ENCODE measurements at places on chromosomes 16 and 17.

DNA sequence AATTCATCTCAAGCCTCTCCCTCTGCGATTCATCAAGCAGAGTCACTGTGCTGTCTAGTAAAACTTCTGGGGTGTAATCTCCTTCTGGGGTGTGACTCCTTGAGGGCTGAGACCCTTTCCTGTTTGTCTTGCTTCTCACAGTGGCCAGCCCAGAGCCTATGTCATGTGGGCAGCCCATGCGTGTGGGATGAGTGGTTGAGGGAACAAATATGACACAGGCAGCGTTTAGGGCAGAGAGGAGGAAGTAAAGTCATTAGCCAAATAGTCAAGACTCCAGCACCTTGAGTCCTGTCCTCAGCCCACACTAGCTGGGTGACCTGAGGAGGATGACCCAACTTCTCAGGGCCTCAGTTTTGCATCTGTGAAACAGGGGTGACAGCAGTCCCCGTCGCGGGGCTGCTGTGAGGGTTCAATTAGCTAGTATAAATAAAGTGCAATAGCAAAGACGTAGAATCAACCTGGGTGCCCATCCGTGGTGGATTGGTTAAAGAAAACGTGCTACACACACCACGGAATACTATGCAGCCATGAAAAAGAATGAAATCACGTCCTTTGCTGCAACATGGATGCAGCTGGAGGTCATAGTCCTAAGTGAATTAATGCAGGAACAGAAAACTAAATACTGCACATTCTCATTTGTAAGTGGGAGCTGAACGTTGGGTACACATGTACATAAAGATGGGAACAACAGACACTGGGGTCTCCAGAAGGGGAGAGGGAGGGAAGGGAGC is 4.5 kb upstream of the ITGAX start:
- no peak for DNase-seq

DNA sequence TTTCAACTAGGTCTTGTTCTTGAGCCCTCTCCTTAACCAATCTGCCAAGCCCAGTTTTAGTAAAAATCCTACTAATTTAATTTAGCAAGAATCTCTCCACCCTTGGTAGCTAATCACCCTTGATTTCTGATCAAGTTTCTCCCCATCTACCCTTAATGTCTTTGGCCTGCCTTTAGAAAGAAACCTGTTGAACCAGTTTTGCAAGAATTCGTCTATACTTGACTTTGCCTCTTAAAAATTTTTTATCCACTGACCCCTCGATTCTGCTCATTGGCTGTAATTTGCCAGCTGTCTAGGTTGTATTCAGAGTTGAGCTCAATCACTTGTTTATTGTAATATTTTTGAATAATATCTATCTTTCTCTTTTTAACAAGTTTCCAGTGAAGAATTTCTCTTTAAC is 1138.5 kb downstream of the CDH11 start:
- no peak for DNase-seq

GRCh38 chr17:8818654-8819330 is 19.6 kb upstream of the MFSD6L start:
- DNase-seq: no peak

DNA sequence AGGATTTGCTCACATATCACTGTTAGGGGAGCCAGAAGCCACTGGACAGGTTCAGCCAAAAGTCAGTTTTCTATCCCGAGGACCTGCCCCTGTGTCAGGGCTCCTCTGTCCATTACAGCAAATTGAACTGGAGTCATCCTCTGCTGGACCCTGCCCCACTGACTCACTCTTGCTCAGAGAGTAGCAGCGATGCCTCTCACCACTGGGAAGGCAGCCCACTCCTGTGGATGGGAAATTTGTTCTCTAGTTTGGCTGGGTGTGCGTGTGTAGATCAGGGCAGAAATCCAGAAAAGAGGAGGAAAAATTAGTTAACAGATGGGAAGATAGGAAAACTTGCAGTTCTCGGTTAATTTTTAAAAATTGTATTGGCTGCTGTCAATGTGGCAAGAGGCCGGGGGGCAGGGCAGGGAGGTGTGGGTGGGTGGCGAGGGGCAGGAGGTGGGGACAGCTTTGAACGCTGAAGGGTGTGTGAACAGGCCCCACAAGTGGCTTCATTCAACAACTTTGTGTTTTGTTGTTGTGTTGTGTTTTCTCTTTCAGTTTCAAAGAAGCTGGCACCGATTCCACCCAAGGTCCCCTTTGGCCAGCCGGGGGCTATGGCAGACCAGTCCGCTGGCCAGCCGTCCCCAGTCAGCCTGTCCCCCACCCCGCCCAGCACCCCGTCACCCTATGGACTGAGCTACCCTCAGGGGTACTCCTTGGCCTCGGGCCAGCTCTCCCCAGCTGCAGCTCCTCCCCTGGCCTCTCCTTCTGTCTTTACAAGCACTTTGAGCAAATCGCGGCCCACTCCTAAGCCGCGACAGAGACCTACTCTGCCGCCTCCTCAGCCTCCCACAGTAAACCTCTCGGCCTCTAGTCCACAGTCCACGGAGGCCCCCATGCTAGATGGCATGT is 33.6 kb downstream of the ELAC2 start:
- DNase-seq: no peak

DNA sequence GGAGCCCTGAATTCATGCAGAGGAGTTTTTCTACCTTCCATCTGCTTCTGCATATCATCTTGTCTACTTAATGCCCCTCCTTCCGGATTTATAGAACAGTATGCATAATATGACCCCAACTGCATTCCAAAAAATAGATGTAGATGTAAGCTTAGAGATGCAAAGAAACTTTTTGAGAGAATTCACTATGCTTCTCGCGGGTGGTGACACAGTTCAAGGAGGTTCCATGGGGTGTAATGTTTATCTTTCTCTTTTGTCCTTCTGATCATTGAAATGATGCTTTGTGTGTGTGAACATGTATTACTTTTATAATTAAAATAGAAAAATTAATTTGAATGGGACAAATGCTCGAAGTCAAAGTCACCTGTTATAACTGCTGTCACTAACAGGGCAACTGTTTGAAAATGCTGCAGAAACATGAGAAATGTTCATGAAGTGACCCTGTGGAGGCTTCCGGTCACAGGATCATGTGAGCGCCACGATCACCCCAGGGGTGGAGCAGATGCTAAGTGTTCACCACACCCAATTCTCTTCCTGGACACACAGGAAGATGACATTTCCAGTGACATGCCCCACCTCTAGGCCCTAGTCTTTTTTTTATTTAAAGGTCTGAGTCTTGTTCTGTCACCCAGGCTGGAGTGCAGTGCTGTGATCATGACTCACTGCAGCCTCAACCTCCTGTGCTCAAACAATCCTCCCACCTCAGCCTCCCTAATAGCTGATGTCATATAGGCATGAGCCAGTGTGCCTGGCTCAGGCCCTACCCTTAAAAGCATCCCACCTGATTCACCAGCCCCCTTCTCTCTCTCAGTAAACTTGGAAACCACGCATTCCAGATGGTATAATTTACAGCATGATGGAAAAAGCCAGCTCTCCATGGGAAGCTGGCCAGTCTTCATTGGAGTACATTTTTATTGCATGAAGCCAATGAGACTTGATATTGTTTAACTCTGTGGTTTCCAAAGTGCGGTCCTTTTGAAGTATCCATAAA is 21.0 kb upstream of the AGRP start:
- peak; percentile 14 for DNase-seq

DNA sequence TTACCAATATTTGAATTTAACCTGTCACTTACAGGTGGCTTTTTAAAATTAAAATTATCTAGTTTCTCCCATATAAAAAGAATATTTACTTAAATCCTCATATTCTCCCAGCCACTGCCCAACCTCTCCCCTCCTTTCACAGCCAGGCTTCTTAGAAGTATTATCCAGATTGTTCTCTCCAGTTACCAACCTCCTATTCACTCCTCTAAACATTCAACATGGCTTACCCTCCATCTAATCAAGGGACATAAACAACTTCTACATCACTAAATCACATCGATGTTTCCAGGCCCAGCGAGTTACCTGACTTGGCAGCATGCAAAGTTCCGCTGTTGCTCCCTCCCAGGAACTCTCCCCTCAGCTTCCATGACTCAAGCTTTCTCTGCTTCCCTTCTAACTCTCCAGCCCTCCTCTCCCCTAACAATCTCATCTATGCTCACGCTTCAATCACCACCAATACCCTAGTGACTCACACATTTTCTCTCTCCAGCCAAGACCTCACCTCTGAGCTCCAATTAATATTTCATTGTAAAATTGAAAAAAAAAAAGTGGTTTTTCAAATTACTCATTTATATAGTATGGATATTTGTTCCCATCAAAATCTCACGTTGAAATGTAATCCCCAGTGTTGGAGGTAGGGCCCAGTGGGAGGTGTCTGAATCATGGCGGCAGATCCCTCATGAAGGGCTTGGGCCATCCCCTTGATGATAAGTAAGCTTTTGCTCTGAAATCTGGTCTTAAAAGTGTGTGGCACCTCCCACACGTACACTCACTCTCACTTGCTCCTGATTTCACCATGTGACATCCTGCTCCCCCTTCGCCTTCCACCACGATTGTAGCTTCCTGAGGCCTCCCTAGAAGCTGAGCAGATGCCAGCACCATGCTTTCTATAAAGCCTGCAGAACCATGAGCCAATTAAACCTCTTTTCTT is 88.5 kb downstream of the HELZ start:
- no peak for DNase-seq

DNA sequence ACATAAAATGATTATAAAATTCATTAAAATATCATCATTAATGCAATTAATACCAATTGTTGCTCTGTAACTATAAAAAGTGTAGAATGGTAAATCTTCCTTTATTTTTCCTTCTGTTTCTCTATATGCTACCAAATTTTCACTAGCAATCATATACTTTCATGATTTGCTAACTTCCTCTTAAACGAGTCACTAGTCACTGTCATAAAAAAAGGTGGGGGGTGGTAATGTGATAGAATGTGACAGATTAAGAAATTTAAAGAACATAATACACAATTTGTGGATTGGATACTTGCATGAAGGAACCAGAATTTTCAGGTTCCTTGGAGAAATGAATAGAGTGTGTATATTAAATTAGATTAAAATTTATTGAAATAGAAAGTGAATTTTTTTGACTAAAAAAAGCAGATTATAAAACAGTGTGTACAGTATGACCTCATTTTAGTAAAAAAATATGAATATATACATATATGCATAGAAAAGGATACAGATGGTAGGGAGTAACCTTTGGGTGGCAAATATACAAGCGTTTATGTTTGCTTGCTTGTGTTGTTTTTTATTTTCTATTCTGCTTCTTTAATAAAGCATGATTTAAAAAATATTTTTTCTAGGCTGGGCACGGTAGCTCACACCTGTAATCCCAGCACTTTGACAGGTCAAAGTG is 56.7 kb upstream of the C17orf78 start:
- no peak for DNase-seq

- DNase-seq: no peak
Measured at GRCh38 chr17:63451150-63451549, 5.0 kb upstream of the CYB561 start.

GRCh38 chr16:81280393-81280792 is 34.4 kb upstream of the GAN start:
- DNase-seq: no peak

DNA sequence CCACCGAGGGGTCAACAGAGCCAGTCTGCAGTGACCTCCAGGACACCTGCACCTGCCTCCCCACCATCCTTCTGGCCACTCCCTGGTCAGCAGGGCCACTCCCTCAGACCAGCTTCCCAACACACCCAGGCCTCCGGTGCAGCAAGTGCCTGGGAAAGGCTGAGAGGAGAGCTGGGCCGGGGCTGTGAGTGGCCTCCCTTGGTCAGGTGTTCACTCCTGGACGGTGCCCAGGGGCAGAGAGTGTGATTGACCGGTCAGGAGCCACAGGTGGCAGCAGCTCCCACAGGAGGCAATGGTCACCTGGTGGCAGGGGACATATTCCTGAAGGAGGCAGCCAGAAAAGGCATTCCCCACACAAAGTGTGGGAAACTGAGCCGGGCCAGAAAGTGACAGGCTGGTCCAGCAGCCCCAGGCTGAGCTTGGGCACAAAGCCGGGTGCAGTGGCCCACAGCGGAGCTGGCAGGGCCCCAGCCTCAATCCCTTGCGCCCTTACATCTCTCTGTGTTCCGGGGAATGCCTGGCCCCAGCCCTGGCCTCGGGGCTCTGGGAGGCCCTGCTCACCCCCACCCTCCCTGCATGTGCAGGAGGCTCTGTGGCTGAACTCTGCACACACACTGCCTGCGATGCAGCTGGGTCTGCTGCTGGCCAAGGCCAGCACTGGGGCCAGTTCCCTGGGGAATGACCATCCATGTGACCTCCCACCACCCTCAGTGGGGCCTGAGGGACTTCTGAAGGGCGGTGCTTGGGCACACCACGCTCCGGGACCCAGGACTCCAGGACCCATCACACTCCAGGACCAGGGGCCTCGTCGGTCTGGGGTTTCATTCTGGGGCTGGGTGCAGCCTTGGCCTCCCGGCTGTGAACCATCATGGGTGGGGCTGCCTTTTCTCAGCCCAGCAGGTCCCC is 1.2 kb upstream of the C17orf99 start:
- no peak for DNase-seq

GRCh38 chr16:12677502-12677901 is 126.2 kb downstream of the CPPED1 start:
- no peak for DNase-seq

DNA sequence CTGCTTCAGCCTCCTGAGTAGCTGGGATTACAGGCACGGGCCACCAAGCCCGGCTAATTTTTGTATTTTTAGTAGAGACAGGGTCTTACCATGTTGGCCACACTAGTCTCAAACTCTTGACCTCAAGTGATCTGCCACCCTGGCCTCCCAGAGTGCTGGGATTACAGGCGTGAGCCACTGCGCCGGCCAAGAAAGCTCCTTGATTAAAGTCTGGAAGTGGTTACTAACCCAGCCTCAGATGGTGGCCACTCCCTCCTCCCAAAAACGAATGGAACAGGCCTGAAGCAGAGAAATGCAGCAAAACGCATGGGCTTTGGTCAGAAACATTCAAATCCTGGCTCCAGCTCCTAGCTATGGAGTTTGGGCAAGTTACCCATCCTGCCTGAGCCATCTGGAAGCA is 11.3 kb downstream of the FKBP10 start:
- no peak for DNase-seq

GRCh38 chr16:49085686-49086085 is 196.0 kb downstream of the CBLN1 start:
- DNase-seq: no peak

GRCh38 chr16:25177831-25178688 is 38.7 kb upstream of the AQP8 start:
- no peak for DNase-seq

- no peak for DNase-seq
Measured at GRCh38 chr16:30368122-30368791, 2.0 kb downstream of the TBC1D10B start.

DNA sequence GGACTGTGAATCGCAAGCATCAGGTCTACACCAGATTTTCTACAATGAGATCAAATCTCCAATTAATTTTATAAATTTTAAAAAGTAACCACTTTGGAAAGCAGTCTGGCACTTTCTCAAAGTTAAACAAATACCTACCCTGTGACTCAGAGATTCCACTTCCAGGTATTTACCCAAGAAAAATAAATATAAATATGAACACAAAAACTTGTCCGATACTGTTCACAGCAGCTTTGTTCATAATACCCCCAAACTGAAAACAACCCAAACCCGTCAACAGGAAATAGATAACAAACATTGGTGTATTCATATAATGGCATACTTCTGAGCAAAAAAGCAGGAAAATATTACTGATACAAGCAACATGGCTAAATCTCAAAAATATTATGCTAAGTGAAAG is 12.1 kb downstream of the ZDHHC7 start:
- no peak for DNase-seq

- no peak for DNase-seq
Measured at GRCh38 chr17:61454381-61455323, 2.4 kb downstream of the TBX4 start.

- DNase-seq: no peak
Measured at GRCh38 chr17:11644265-11645212, 46.3 kb downstream of the DNAH9 start.
